ENCODE measurements at places on chromosomes 3 and 15.

- DNase-seq = no peak
Observed at GRCh38 chr3:71578054-71578751, 5.3 kb downstream of the FOXP1 start.

DNA sequence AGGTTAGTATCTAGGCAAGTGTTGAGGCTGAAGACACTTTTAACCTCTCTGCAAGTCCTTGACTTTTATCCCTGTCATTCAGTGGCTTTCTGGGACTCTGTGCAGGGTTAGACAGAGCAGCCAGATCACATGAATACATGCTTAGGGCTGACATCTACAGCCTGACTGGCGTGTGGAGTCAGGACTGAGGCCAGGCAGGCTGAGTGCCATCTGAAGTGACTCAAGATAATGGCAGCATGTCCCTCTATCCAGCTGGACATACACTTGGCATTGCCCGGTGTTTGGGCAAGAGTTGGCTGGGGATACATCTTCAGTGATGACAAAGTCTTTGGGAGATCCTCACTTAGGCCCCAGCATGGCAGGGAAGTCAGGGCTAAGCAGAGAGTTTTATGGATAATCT, 22.4 kb downstream of the DUOX2 start:
- DNase-seq = no peak

DNA sequence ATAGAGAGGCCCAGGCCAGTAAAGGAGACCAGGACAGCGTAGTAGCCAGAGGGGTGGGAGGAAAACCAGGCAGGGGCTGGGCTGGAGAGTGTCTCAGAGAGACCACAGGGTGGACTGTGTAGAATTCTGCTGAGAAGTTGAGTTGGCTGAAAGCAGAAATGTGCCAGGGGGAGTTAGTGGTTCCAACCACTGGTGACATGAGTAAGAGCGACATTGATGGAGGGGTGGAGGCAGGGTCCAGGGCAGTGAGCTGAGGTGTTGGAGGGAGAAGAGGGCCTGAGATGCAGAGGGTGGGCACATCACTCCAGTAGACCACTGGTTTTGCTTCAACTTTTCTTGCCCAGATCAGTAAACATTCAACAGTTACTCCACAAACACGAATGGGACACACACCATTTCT, 106.5 kb downstream of the ASB7 start:
- no peak for DNase-seq

- no peak for DNase-seq
Observed at GRCh38 chr15:65277015-65277414, 9.7 kb downstream of the PARP16 start.

All from 8988T (cell line).